ENCODE measurements at places on chromosomes 2 and 18.

- no peak for DNase-seq
Observed at GRCh38 chr2:186984966-186985365, 136.0 kb upstream of the ZSWIM2 start.

- DNase-seq, result no peak
Observed at GRCh38 chr2:109318949-109319342, 189.9 kb downstream of the SH3RF3 start.

GRCh38 chr2:15159751-15160177 lies 401.4 kb downstream of the NBAS start:
- no peak for DNase-seq

DNA sequence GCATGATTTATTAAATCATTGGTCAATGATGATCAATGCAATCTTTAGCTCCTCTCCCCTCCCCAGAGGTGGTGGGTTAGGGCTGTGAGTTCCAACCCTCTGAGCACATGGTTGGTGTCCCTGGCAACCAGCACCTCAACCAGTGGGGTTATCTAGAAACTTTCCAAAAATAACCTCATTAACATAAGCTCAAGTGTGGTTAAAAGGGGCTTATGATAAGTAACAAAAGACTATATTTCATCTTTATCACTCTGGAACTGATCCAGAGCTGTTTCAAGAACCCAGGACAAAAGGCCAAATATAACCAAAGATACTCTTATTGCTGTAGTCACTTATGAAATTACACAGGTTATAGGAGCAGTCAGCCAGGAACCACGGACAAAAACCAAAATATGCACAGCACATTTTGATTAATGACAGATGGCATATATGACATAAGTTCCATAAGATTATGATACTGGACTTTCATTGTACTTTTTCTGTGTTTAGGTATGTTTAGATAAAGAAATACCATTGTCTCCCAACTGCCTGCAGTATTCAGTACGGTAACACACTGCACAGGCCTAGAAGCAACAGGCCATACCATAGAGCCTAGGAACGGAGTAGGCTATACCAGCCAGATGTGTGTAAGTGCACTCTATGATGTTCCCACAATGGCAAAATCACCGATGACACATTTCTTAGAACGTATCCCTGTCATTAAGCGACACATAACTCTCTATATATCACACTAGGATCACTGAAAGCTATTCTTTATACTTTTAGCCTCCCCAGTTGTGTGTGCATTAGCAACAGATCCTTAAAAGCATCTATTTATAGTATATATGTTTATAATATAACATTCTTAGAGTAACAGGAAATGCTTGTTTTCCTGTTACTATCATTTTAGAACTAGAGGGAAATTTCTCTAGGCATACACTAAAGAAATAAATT lies 31.9 kb downstream of the KIDINS220 start:
- no peak for DNase-seq

- DNase-seq, result no peak
Observed at GRCh38 chr2:239106966-239107365, 259.1 kb downstream of the TWIST2 start.

DNA sequence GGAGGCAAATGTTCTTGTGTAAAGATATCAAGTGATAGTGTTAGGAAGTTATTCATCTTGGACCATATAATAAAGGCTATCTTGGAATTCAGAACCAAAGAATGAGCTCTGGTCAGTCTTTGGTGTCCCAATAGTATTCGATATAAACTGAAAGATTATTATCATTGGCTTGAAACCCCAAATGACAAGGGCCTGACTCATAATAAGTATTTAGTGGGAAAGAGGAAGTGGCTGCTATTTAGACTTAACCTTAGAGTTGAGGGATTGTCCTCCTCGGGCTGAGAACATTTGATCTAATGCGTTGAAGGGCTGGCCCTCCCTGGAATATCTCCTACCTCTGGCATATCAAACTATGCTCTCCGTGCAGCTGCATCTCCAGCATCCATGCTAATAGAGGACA lies 67.5 kb downstream of the CDH20 start:
- DNase-seq, result no peak

DNA sequence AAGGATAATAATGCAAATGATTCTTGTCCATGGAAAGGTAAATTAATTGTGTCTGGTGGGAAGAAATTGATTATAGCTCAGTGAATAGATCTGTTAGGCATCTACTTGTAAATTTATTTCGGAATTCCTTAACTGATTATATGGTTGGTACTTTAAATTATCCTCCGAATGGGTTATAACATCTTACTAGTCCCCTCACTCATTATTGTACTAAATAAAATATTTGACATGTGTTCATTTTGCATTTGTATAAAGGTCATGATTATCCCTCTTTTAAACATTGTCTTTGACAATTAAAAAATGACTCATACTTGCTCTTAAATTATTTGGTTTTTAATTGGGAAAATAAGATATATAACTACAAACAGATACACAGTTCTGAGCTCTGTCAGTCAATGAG lies 47.4 kb downstream of the CAVIN2 start:
- no peak for DNase-seq

DNA sequence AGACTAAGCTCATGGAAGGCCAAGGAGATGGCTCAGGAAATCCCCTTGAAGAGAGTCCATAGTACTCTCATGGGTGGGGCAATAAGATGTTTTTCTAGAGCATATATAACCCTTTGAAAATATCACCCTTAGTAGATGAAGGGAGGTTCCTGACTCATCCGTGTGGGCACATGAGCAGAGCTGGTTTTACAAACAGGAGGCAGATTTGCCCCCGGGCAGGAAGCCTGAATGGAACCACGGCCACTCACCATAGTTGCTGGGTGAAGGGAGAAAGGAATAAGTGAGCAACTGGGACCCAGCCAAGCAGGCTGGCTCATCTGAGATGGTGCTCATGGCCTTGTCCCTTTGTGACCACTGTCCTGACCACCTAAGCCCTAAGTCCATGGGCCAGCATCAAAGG lies 29.0 kb upstream of the MAPRE3 start:
- no peak for DNase-seq

- DNase-seq, result no peak
Observed at GRCh38 chr2:213932-214693, 49.7 kb downstream of the SH3YL1 start.

DNA sequence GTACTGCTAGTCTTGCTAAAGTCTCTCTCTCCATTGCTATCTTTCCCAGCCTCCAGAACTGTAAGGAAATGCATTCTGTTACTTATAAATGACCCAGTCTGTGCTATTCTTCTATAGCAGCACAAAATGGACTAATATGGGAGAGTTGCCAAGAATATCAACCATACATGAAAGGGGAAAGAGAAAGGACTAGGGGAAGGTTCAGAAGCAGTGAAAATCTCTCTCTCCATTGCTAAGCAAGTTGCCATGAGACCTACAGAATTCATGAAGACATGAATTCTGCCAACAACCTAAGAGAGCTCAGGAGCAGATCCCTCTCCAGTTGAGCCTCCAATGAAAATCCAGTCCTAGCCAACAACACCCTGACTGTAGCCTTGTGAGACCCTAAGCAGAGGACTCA lies 3.6 kb upstream of the TRABD2A start:
- no peak for DNase-seq

DNA sequence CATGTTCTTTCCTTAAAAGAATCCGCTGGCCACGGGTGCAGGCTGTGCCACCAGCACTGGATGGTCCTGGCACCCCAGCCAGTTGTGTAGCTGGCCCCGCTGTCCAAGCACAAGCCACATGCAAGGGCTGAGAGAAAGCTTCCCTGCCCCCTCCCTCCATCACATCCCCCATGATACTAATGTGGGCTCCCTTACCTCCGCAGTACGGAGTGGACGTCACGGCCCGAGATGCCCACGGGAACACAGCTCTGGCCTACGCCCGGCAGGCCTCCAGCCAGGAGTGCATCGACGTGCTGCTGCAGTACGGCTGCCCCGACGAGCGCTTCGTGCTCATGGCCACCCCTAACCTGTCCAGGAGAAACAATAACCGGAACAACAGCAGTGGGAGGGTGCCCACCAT lies 44.5 kb downstream of the GBX2 start:
- no peak for DNase-seq

DNA sequence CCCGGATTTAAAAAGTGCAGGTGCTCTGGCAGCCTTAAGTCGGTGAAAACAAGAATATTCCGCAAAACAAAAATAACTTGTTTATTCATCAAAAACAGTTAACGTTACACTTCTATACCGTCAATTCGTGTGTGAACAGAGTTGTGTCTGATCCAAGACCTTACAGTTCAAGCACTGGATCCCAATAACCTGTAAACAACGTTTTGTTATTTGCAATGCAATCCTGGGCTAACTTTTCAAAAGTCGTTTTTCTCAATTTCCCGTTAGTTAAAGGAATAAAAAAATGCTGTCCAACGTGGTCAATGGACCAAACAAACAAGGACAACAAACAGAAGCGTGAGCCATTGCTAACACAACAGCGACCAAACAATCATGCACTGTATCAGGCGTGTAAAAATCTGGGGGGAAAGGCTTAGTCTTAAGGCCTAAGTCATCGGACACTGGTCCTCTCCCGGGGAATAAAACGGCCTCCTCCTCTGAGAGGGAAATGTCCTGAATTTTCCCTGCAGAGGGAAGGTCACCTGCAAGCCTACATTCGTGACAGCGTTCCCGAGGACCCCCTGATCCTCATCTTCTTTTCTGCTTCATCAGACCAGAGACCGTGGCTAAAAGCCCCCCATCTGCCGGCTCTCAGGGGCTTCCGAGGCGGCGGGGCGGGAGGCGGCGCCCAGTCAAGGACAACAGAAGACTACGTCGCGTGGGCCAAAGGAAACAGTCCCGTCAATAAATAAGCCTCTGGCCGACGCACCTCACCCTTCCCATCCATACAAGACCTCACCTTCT lies 490 bp downstream of the NDUFS1 start:
- no peak for DNase-seq

DNA sequence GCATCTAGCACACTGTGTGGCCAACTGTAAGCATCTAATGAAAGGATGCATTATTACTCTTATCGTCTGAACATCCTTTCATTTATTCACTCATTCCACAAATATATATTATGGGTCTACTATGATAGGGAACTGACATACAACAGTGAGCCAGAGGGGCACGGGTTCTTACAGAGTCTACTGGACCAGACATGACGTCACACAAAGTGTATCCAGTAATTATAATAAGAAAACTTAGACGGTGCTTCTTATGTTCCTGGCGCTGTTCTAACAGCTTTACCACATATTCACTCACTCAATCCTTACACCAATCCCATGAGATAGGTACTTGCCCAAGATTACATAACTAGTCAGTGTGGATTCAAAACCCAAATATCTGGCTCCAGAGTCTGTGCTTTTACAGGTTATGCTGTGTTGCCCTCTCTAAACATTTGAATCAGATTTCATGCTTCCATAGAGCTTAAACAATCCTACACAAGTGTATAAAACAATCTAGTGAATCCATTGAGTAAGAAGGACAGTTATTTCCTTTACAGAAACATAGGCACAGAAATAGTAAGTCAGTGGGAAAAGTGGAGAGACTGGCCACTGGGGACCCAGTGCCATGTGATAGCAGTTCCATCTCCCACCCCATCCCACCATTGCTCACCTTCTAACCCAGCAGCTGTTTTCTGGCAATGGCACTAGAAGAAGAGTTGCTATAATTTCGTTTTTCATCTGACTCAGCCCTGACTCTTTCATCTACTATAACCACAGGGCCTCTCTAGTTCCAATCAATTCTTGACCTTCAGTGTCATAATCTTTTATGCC lies 24.2 kb upstream of the ARL5A start:
- DNase-seq, result no peak

DNA sequence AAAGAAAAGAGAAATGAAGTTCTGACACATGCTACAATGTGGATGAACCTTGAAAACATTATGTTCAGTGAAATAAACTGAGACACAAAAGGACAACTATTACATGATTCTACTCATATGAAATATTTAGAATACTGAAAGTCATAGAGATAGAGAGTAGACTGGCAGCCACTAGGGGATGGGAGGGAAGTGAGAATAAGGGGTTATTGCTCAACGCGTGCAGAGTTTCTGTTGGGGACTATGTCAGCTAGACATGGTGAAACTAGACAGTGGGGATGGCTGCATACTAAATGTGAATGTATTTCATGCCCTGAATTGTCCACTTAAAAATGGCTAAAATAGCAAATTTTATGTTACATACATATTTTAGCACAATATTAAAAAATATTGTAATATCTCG lies 108.7 kb upstream of the ATL2 start:
- DNase-seq, result no peak

DNA sequence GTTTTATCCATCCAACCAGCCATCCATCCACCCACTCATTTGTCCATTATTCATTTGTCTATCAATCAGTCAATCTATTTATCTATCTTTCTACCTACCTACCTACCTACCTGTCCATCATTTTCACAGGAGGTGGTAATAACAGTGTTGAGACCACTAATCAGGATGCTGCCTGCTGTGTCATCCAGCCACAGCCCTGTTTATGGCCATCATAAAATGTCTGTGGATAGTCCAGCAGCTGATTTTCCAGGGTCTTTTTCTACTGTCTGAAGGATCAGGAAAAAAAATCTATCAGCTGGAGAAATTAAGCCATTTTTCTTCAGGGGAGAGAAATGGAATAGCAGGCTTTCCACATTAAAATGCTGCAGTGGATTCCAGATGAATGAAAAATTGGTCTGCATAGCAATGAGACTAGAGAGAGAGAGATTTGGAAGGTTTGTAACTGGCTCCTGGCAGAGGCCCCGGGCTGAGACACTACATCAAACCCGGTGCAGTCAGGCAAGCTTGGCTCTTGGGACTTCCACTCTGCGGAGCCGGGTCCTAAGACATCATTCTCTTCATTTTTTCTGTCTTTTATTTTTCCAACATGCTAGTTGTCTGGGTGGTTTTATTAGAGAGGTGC lies 33.0 kb upstream of the BOD1L2 start:
- DNase-seq, result no peak

GRCh38 chr18:69400976-69401225 lies 213 bp downstream of the DOK6 start:
- DNase-seq, result no peak

DNA sequence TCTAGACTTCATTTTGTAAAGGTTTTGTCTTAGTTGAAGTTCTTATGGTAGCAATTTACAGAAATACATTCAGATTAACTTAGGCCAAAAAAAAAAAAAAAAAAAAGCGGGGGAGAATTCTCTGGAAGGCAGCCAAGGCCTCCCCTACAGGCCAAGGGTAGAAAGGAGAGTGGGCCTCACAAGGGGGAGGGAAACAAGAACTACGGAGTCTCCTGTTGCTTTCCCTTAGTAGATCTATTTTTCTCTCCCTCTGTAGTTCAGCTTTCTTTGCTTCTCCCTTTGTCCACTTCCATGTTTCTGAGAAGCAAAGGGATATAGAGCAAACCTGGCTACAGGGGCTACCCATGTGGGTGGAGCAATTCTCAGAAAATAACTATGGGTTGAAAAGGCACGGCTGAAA lies 2.4 kb upstream of the STK11IP start:
- no peak for DNase-seq

- DNase-seq, result no peak
Observed at GRCh38 chr2:137607722-137608318, 356.5 kb upstream of the HNMT start.

DNA sequence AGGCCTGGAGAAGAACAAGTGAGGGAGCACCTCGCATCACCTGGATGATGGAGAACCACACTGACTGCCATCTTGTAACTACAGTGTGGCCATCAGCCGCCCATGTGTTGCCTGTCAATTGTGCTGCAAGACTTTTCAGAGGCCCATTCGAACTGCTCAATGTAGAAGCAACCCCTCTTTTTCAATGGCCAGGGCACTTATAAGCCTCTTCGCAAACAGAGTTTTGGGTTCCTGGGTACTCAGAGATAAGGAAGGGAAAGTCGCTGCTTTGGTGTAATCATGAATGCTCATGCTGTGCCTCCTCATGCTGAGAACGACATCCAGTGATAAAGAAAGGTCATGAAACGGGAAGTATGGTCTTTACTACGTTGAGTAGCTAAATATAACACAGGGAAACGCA lies 143.9 kb upstream of the SLC39A10 start:
- no peak for DNase-seq

All from activated CD4-positive, alpha-beta T cell treated with anti-CD3 and anti-CD28 coated beads, Interleukin-2, amount 50 U/mL, for 48 hours (primary cell).